GM03348 (cell line): ENCODE measurements at places on chromosomes 1 and 21.

GRCh38 chr1:54163051-54163450 lies 10.3 kb upstream of the CDCP2 start:
- DNase-seq, result no peak

GRCh38 chr21:17979763-17980162 lies 160.6 kb upstream of the C21orf91 start:
- no peak for DNase-seq

DNA sequence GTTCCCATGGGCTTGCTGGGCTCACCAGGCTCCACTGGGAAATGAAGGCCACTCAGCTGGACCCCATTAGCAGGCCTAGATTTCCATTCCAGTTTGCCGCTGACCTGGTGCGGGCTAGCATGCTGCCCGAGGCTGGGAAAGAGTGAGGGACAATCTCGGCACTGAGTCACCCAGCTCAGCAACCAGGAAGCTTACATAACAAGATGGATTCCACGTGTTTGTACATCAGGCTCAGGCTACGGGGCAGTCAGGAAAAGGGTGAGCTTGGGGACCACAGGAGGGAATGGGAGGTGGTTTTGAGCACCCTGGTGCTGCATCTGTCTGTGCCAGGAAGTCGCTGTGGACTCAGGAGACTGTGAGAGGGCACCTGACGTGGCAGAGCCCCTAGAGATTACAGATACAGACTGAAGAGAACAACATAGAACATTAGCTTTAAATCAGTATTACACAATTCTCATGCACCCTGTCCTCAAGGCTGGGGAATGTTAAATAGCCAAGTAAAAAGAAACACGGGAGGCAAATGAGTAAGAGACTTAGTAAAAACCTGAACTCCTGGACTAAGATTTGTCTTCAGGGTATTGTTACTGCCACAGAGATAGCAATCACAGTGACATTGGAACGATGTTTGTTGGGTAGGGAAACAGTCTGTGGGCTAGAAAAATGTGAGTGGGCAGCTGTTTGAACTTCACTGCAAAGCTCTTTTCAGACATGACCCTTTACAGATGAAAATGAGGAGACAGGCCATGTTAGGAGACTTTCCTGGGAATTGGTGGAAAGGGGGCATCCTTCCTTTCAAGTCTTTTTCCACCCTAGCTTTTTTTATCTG lies 51.1 kb downstream of the GLUL start:
- no peak for DNase-seq

GRCh38 chr21:42356650-42357049 lies 5.9 kb upstream of the TFF2 start:
- no peak for DNase-seq

GRCh38 chr1:156893048-156893953 lies at the start of gene PEAR1:
Gene PEAR1 (plus strand): TSS chr1:156893718. CDS start chr1:156903927, 10,209 bp downstream.
- peak; percentile 43 for DNase-seq

DNA sequence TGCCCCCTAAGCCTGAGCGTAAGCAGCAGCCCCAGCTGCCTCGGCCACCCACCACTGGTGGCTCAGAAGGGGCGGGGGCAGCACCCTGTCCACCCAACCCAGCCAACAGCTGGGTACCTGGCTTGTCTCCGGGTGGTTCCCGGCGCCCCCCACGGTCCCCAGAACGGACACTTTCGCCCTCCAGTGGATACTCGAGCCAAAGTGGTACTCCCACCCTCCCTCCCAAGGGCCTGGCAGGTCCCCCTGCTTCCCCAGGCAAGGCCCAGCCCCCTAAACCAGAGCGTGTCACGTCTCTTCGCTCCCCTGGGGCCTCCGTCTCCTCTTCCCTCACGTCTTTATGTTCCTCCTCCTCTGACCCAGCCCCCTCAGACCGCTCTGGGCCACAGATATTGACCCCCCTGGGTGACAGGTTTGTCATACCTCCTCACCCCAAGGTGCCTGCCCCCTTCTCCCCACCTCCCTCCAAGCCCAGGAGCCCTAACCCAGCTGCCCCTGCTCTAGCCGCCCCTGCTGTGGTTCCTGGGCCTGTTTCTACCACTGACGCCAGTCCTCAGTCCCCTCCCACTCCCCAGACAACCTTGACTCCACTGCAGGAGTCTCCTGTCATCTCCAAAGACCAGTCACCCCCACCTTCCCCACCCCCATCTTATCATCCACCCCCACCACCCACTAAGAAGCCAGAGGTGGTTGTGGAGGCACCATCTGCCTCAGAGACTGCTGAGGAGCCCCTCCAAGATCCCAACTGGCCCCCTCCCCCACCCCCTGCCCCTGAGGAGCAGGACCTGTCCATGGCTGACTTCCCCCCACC lies 46.2 kb downstream of the YARS1 start:
- no peak for DNase-seq

DNA sequence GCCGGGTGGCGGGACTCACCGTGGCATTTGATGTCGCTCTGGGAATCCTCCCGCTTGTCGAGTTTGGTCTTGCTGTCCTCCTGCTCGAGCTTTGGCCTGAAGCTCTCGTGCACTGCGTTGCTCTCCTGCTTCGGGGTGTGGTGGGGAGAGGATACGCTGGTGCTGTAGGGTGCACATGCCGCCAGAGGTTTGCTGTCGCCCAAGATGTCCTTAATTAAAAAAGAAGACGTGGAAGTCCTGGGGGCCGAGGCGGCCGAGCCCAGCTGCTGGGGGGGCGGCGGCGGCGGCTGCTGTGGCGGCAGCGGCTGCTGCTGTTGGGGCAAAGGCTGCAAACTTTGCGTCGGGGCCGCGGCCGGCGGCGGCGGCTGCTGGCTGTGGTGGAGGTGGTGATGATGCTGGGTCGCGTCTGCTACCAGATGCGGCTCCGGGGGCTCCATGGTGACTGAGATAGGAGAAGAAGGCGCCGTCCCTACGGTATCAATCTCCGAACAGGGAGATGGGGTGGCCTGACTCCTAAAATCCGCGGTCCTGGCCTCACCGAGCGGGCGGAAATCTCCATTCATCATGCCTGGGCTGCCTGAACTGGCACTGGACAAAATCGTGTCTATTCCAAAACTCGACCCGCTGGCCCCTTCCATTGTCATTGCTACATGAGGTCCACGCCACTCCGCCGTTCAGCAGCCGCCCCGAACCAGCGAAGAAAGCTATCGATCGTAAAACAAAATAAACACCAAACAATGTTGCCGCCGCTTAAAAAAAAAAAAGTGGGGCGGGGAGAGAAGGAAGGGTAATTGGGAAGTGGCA lies at the start of gene BARHL2:
BARHL2 (minus strand) TSS at position 751 of the 804 bp plus-strand sequence; CDS start at position 644, 107 bp downstream.
- no peak for DNase-seq

GRCh38 chr1:108758796-108759195 lies 12.3 kb downstream of the STXBP3 start:
- no peak for DNase-seq

DNA sequence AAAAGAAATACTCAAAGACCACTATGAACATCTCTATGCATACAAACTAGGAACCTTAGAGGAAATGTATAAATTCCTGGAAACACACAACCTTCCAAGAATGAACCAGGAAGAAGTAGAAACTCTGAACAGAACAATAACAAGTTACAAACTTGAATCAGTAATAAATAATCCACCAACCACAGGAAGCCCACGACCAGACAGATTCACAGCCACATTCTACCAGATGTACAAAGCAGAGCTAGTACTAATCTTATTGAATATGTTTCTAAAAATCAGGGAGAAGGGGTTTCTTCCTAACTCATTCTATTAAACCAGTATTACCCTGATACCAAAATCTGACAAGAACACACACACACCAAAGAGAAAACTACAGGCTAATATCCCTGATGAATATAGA lies 263.8 kb downstream of the NCAM2 start:
- DNase-seq, result no peak

DNA sequence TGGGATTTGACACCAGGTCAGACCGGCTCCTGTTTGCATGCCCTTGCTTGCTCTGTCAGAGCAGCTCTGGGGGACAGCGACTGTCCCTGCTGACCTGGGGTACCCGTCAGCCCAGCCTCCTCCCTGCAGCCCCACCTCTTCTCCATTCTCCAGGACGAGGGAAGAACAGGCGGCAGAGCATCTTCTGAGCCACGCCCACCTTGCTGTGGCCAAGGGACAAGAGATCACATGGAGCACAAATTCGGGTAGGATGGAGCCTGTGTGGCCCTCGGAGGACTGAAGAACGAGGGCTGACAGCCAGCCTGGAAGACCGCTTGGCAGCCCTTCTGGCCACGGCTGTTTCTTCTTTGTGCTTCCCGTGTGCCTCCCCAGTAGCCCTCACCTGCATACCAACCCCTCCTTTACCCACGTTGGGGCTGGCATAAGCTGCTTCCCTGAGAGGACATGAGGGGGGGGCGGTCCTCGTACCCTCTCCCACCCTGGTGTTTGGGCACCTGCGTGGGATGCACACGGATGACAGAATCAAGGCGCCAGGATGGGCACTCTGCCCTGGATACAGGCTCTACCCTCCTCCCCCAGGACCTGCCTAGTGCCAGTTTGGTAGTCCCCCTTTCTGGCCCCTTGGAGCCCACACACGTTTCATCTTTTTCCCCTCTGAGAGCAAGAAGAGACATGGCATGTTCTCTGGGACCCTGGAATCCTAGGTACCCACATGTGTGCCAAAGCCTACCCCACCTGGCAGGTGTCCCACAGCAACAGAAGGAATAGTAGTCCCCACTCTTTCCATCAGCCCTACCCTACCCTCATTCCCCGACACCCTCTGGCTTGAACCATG lies 26.9 kb downstream of the CDK18 start:
- DNase-seq, result no peak

GRCh38 chr1:1376551-1377226 lies 1.7 kb upstream of the AURKAIP1 start:
- no peak for DNase-seq

DNA sequence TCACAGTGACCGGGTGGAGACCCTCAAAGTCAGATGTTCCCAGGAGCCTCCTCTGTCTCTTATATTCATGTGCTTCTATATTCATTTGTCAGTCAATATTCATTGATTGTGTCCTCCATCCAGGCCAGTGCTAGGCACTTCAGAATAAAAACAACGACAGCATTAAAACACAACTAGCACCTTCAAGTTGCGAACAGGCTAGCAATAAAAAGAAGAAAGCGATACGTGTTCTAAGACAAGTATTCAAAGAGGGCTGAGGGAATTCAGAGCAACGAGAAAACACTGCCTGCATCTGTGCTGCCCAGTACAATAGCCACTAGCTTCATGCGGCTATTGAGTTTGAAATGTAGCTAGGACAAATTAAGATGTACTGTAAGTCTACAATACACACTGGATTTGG lies 138.0 kb downstream of the PLXNA2 start:
- DNase-seq, result no peak

- DNase-seq, result no peak
Measured at GRCh38 chr1:40931601-40932000, 47.9 kb upstream of the CTPS1 start.

- no peak for DNase-seq
Measured at GRCh38 chr1:235291599-235292091, 36.3 kb downstream of the ARID4B start.

DNA sequence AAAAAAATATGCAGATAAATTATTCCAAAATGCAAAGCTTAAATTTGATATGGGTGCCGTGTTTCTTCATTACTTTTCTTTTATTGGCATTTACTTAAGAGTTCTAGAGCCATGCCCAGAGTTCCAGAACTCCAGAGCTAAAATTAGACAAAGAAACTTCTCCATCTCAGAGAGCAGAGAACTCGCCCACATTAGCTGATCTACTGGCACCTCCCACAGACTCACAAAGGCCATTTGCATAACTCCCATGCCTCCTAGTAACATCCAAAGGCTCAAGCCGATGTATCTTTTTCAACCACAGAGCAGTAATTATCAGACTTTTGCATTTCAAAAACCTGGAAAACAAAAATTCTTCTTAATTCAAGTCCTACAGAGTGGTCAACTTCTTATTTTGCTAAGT lies 323.8 kb upstream of the ST6GALNAC5 start:
- no peak for DNase-seq

DNA sequence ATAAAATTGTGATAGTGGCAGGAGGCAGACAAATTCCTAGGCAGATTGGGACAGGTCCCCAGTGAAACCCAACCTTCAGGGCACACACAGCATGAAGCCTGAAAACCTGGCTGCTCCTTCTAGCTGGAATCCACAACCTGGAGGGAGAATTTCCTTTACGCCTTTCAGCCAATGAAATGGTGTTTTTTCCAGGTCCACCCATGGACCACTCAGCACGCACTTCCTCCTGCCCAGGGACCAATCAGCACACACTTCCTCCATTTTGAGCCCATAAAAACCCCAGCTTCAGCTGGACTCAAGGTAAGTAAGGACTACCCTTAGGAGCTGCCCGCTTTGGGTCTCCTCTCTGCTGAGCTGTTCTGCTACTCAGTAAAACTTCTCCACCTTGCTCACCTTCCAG lies 120.1 kb downstream of the AKT3 start:
- DNase-seq, result no peak

GRCh38 chr21:43861706-43862105 lies 3.3 kb upstream of the AGPAT3 start:
- DNase-seq, result no peak

DNA sequence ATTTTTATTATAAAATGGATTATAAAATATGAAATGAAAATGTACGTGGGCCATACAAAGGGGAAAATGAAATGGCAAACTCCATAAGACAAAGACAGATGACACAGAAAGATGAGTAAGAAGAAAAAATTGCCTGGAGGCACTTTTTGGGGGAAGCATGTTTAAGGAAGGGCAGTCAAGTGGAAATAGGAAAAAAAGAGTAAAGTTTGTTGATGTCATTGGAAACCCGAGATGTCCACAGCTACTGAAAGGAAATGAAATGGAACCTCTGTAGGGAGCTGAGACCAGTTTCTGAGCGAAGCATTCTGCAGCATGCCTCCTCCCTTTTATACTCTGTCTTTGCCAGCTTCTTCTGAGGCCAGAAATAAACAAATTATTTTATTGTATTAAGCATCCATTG lies 203.4 kb upstream of the UBE2U start:
- DNase-seq, result no peak

- DNase-seq, result no peak
Measured at GRCh38 chr1:69814926-69815325, 247.2 kb downstream of the LRRC7 start.

GRCh38 chr1:4733446-4734177 lies 79.2 kb downstream of the AJAP1 start:
- no peak for DNase-seq
